Stimulated activated CD4-positive, alpha-beta T cell treated with anti-CD3 and anti-CD28 coated beads, Interleukin-4, amount 100 ng/mL, for 24 hours (primary cell): ENCODE measurements at places on chromosomes 6 and 20.

DNA sequence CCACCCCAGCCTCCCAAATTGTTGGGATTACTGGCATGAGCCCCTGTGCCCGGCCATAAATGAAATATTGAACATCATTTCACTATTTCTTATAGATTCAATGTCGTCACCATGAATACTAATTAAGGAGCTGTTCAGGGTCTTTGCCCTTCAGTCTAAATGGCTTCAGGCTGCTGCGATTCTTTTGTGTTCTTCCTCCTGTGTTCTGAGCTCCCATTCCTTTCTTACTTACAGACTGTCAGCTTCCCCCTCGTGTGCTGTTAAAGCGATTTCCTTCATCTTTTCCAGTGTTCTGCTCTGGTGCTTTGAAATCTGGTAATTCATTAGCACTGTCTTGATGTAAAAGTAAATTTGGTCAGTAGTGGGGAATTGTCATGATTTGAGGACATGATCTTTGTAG, 63.3 kb upstream of the PRDM1 start:
- no peak for DNase-seq

DNA sequence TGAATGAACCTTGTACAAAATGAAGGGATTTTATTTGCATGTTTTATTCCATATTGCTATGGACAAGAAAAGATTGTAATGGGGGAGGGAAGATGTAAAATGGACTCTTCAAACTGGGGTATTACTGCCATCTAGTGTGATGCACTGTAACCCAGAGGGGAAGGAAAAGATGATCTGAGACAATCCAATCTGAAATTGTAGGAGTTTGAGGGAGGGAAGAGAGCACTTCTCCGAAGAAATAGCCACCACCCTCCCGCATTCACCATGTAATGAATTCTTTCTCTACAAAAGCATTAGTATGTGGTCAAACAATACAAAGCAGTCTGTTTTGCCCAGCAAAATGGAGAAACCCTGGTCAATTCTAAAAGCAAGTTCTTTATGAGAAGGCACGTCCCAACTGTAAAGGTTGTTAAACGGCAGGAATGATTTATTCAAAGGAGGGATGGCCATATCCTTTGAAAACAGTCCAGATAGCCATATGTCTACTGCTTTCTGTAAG, 679.5 kb upstream of the NRSN1 start:
- no peak for DNase-seq

- no peak for DNase-seq
These were observed 258.9 kb downstream of the CD109 start for GRCh38 chr6:73954881-73955280.

DNA sequence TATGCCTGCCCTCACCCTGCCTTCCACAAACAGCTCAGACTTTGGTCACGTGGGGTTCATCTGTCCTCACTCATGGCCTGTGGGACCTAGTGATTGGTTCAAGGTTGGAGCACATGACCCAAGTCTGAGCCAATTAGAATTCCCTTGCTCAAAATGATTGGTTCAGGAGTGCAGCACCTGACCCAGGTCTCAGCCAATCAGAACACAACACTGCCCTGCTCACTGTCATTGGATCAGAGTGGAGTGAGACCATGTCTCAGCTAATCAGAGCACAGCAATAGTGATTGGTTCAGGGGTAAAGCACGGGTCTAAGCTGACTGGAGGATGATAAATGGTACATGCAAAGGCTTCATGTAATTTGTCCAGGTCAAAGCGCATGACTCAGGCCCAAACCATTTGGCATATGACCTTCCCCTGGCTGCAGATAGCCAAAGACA, 102.2 kb downstream of the PREX1 start:
- no peak for DNase-seq

GRCh38 chr6:113211170-113211569, 646.0 kb upstream of the MARCKS start:
- no peak for DNase-seq
